ENCODE measurements at places on chromosomes 16 and 17.

DNA sequence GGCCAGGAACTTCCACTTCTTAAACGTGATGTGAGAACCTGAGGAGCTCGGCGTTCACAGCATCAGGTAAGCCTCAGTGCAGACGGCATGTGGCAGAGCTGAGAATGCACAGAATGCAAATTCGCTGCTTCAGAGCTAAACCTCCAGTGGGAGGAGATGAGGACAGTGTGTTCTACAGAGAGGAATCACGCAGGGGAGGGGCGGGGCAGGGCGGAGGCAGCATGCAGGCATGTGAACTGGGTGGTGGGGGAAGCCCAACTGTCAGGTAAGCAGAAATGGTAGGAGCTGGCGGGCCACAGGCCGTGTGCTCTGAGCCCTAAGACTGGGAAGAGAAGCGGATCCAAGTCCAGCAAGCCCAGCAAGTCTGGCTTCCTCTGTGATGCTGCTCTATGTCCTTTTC lies 94.7 kb downstream of the ZNF778 start:
- no peak for DNase-seq

DNA sequence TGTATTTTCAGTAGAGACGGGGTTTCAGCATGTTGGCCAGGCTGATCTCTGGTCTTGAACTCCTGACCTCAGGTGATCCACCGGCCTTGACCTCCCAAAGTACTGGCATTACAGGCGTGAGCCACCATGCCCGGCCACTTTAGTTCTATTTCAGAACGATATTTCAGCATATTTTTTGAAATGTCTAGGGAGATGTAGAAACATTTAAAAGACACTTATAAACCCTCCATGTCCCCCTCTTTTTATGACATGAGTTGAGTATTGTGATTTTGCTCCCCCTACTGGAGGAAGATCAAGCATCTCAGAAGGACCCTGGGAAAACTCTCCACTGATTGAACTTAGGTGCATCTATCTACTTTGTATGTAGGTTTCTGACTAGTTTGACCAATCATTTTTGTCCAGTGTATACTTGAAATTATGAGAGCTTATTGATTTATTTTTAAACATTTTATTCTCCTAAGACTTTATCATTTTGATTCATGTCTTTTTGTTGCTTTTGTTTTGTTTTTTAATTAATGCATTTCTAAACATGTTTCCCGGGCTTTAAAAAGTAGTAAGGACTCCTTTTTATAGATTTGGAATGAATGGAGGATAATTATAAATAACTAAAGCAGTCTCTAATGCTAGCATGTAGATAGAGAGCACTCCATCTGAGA lies 105.1 kb downstream of the CHD9 start:
- DNase-seq = no peak

DNA sequence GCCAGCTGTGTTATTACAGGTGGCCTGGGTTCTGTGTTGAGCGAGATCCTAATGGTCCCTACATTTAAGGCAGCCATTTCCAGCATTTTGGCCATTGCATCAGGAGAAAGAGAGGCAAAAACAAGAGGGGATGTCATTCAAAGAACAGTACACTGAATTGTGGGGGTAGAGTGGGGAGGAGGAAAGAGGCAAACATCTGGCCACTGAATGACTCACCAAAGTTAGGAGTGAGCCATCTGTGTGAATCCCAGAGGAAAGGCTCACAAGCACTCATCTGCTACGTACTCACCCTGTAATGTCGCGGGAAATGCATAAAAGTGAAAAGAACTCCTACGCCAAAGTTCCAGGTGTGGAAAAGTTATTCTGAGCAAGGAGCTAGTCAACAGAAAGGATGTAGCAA lies 16.7 kb downstream of the KRABD2 start:
- no peak for DNase-seq

GRCh38 chr16:25165284-25165683 lies 51.5 kb upstream of the AQP8 start:
- no peak for DNase-seq

GRCh38 chr17:75130059-75130631 lies 1.4 kb downstream of the NT5C start:
- DNase-seq = no peak

GRCh38 chr16:77974883-77975282 lies 47.5 kb upstream of the CLEC3A start:
- DNase-seq = no peak

DNA sequence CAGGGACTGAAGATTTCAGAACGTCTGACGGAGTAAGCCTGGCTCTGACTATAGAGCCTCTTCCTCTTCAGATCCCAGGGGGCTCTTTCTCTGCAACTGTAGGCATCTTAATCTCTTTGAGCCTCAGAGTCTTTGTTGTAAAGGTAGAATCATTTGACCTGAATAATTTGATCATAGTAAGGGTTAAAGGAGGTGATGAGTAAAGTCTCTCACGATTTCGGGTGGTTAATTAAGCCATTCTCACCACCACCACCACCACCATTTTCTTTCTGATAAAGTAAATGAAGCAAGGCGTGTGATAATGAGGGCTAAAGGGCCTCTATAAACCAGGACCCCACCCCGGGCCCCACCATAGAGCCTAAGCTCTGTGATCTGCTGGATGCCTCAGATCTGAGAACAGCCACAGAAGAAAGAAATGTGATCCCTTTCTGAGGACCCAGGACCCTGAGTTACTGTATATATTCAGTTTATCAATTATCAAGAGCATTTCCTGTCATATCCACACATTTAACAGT lies 33.0 kb upstream of the ADAMTS18 start:
- DNase-seq = no peak

DNA sequence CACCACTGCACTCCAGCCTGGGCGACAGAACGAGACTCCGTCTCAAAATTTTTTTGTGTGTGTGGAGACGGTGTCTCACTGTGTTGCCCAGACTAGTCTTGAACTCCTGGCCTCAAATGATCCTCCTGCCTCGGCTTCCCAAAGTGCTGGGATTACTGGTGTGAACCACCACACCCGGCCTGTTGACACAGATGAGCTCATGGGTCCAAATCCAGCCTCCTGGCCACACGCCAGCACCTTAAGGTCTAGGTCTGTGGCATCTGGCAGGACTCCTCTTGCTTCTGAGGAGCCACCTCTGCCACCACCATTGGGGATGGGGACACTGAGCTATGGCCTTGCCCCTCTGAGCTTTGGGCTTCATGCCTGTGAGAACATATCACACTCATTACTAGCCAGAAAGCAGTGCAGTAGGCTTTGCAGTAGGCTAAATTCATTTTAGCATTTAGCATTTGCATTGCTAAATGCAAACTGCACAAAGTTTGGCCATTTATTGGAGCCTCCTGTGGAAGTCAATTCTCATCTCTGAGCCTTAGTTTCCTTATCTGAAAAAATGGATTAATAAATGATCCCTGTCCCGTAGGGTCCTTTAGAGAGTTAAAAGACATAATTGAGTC lies 5.5 kb upstream of the CDIPT start:
- no peak for DNase-seq

DNA sequence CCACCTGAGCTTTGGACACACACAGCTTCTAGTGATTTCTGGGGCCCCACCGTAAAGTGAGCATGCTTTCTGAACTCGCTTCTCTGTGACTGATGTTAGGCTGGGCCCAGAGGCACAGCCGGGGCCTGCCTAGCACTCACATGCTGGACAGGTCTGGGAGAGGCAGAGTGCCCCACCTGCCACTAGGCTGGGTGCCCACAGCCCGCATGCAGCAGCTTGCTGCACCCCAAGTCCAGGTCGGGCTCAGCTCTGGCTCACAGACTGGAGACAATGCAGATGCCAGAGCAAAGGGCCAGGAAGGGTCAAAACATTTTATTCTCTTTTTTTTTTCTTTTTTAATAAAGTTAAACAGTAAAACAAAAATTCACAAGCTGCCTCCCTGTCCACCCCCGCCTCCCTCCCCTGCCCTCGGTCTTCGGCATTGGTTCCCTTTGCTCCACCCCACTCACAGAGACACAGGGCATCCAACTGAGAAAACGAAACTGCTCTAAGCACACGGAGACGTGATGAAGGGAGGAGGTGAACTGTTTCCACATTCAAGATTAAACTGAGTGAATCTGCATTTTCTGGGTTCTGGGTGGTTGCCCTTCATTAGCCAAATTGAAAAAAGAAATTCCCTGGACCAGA lies 9.7 kb downstream of the CNP start:
- DNase-seq = no peak

DNA sequence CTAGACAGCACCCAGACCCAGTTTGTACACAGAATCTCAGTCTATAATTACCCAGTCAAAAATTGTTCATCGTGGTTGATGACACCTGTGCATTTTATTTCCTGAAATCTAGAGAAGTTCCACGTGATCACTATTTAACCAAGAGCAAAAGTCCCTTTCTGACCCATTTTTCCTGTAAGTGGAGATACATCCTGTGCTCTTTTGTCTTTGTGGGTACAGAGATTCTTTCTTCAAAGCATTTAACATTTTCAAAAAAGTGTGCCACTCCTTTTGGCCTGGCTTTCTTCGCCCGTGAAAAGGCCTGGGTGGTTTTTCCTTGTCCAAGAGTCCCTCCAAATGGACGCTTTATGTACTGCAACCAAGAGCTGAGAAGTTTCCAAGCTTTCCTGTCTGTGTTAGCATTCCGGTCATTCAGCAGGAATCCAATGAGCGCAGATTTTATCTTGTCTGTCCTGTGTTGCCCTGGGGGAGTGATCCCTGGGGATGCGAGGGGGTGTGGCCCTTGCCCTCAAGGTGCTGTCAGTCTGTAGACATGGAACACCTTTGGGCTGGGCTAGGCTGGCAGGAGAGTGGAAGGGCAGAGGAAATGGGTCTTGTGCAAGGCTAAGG lies 161.1 kb upstream of the CACNG5 start:
- peak; percentile 54 for DNase-seq

GRCh38 chr16:87172632-87173031 lies 144.6 kb downstream of the C16orf95 start:
- DNase-seq = no peak

DNA sequence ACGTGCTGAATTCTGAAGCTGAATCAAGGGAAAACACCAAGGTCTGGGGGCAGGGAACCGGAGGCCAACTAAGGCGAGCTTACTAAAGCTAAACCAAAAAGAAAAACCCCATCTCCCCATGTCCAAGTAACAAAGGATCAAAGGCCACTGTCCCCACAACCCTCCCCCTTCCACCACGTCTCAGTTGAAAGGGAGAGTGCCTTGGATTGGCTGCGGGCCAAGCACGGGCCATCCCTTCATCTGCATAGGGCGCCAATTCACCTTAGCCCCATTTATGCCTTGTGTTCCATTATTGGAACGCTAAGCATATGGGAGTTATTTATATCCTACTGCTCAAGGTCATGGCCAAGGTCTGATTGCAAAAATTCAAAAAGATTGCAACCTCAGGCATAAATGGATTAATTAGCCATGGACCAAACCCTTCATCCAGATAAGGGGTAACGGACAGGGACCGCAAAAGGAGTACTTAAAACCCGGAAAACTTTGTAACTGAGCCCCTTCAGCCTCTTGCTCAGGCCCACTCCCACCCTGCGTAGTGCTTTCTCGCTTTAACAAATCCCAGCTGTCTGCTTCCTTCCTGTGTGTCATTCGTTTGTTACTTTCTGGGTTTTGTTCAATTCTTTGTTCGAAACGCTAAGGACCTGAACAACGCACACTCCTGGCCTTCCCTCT lies 740 bp upstream of the ATP6V0D1 start:
- peak; percentile 70 for DNase-seq

- no peak for DNase-seq
These were observed 38.9 kb upstream of the HELZ start for GRCh38 chr17:67283731-67284516.

GRCh38 chr17:42130310-42130936 lies 7.8 kb downstream of the HSPB9 start:
- DNase-seq = no peak

Data from activated CD4-positive, alpha-beta T cell treated with anti-CD3 and anti-CD28 coated beads for 48 hours (primary cell).